ENCODE measurements at places on chromosomes 1 and 21.
A peak's percentile ranks its signal among the peaks of the same experiment; 100 is the strongest.

GRCh38 chr1:5109633-5110032, 455.2 kb downstream of the AJAP1 start:
- no peak for DNase-seq

- DNase-seq = no peak
Measured at GRCh38 chr1:19229229-19229628, 19.2 kb upstream of the UBR4 start.

DNA sequence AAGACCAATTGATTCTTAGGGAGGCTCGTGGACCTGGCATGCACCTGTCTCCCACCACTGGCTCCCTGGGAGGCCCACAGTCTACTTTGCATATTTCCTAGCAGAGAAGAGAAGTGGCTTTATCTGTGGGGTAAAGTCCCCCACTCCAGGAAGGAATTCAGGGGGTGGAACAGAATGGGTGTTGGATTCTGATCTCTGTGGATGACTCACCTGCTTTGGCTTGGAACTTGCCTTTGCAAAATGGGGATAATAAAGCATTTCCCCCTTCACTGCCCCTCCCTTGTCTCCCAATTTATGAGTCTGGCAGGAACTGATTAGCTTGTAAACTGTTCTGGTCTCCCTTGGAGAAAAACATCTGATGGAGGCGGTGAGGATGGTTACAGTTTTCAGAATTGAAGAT, 21.2 kb upstream of the OTUD3 start:
- no peak for DNase-seq

DNA sequence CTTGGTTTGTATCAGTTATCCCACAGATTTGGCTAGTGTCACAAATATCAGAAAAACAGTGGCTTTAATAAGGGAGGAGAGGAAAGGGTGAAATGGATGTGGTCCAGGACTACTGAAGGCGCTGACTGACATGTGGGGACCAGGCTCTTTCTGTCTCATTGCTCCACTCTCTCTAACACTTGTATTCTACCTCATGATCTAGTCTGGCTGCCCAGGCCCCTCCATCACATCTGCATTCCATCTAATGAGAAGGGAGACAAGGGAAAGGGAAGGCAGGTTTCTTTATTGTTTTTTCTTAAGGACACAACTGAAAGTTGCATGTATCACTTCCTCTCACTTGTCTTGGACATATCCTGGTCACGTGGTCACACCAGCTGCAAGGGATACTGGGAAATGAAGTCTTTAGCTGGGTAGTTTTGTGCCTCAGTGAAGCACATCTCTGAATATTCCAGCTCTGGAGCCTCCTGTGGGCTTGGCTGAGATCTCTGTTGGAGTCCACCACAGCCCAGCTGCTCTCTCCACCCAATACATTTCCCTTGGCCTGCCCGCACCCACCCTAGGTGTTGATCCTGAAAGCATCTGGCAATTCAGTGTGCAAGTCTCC, 42.0 kb upstream of the PADI2 start:
- DNase-seq = peak; percentile 23

Data from H4 (cell line).